ENCODE measurements at places on chromosomes 12 and 14. TPM values are rescaled to one million over a fixed set of nuclear protein-coding genes. Genes with fewer than 3 reads are reported as not detected.

EML5 gene
- total RNA-seq: 1.4 TPM

TGM1 gene
- total RNA-seq: 1,652 TPM

DNA sequence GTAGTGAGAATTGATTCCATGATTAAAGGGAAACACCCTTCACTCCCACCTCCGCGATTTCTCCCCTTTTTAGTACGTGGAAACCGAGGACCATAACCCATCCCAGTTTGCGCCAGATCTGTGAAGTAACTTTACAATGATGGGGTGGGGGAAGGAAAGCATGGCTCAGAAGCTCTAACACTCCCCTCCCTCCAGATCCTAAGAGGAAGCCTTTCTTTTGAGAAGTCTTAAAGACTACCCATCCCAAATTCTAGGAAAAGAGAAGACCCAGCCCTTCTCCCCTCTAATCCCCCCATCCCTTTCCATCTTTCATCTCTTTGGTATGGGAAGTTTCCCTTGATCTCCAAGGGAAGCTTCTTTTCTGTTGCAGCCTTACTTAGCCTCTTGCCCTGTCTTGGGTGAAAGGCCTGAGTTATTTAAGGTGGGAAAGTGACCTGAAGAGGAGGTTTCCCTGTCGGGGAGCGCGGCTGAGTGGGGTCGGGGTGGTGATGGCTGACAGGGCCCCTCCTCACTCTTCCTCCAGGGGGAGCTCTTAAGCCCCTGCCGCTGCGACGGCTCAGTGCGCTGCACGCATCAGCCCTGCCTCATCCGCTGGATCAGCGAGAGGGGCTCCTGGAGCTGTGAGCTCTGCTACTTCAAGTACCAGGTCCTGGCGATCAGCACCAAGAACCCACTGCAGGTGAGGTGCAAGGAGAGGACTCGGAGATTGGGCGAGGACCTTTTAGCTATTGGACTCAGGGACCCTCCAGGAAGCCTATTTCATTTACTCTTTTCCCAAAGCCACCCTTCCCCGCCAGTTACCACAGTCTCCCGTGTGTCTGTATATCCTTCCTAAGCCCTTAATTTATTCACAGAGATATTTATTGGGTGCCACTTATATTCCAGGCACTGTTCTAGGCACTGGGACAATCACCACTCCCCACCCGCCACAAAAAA lies 1.8 kb downstream of the MARCHF9 start:
- no peak for ATAC-seq

DNA sequence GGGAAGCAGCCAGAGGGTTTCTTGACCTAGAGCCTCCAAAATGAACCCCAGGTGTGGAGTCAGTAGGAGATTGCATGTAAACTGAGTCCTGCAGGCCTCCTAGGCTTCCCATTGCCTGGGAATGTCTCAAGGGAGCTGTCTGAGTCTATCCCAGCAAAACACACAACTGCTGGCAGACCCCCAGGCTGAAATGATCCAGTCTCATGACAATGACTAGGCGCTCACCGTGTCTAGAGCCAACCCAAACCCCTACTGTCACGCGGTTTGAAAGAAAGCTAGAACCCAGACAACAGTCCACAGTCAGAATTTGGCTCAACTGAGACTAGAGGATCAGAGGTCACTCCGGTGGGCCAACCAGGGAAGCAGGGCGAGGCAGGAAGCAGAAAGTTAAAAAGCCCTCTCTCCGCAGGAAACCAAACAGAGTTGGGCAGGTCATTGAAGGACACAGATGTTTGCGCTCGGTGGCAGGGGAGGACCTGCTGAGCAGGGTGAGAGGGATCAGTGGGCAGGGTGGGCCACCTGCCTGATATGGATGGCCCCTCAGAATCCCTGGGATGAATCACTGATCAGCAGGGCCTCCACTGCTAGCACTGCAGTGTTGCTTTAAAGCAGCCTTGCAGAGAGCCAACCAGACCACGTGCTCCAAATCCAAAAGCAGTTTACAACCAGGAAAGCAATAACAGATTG lies 23.8 kb downstream of the ACTN1 start:
- ATAC-seq: no peak

- ATAC-seq: peak; percentile 80
Observed at GRCh38 chr14:89767861-89768268, 186.7 kb downstream of the EFCAB11 start.

DNA sequence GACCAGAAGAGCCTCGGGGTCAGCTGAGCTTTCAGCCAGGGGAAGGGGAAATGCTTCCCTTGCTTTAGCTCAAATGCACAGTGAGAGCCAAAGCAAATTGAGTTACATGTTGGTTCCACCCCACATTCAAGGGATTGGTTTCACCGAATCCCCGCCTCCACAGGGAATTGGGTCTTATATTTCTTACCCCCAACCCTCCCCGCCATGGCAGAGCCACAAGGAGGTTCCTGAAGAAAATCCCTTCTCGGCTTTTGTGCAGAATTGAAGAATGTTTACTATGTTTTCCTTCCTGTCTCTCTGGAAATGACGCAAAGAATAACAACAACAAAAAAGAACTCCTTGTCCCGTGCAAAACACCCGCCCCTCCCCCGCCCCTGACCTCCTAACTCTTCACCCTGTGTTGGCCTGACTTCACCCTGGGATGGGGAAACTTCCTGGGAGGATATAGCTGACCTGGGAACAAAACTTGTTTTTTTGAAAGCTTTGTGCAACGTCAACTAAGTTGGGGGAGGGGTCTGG lies 21.9 kb upstream of the CIPC start:
- ATAC-seq: peak; percentile 46

GRCh38 chr12:120200364-120200800 lies 529 bp downstream of the RPLP0 start:
- ATAC-seq: no peak

PIANP gene
- total RNA-seq: not detected

GRCh38 chr14:75434138-75434889 lies 6.5 kb downstream of the JDP2 start:
- no peak for ATAC-seq

FAIM2 gene
- 0.04 TPM for total RNA-seq

Measured in esophagus mucosa (tissue), 1 donor.